ENCODE measurements at places on chromosomes 7 and 10.

DNA sequence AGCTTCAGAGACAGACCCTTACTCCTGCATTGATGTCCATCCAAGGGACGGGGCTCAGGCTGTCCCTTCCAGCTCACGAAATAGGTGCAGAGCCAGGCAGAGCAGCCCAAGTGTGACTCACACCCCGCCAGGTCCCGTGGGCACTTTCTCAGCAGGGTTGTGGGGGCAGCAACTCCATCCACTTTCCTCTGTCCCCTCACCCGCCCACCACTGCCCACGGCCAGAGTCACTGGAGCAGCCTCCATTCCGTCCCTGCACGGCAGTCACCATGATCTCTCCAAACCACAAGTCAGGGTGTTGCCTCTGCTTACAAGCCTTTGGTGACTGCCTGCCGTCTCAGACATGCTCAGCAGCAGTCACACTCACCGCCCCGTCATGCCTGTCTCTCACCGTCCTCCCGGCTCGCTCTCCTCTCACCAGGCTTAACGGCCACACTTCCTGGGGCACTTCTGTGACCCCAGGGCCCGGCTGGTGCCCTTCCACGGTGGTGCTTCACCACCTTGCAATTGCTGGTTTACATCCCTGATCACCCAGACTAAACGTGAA lies 39.3 kb downstream of the CALML3 start:
- peak; percentile 41 for DNase-seq

- no peak for DNase-seq
Observed at GRCh38 chr7:91634485-91635177, 245.9 kb downstream of the MTERF1 start.

DNA sequence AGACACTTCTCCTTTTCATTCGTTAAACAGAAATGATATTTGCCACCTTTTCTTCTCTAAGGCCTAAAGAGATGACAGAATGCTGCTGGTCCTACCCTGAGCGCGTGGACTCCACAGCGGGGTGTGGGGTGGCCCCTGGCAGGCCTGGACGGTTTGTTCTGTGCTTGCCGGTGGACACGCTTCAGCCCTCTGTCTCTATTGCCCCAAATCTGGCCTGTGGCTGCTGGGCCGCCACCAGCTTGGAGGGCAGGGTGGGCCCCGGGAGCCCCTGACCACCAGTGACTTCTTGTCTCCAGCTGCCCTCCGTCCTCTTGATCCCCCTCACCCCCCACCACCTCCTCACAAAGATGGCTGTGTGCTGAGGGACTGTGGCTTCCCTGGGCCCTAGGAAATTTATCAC lies 5.7 kb downstream of the CHST3 start:
- no peak for DNase-seq

- DNase-seq: no peak
Observed at GRCh38 chr7:84455788-84456187, 261.2 kb upstream of the SEMA3A start.

- DNase-seq: no peak
Observed at GRCh38 chr7:115721293-115722217, 309.0 kb downstream of the TFEC start.

- DNase-seq: no peak
Observed at GRCh38 chr7:79691074-79691473, 237.6 kb upstream of the MAGI2 start.

- DNase-seq: no peak
Observed at GRCh38 chr7:51349820-51350545, 33.4 kb upstream of the COBL start.

DNA sequence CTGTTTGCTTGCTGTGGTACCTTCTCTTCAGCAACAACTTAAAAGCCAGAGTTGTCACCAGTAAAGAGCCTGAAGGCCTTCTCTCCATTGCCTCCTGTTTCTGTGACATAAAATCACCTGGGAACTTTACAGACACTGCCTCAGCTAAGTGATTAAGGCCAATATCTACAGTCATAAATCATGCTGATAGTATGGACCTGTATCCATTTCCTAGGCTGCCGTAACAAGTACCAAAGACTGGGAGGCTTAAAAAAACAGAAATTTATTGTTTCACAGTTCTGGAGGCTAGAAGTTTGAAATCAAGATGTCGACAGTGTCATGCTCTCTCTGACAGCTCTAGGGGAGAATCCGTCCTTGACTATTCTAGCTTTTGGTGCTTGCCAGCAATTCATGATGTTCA lies 108.4 kb upstream of the UNC5B start:
- no peak for DNase-seq

DNA sequence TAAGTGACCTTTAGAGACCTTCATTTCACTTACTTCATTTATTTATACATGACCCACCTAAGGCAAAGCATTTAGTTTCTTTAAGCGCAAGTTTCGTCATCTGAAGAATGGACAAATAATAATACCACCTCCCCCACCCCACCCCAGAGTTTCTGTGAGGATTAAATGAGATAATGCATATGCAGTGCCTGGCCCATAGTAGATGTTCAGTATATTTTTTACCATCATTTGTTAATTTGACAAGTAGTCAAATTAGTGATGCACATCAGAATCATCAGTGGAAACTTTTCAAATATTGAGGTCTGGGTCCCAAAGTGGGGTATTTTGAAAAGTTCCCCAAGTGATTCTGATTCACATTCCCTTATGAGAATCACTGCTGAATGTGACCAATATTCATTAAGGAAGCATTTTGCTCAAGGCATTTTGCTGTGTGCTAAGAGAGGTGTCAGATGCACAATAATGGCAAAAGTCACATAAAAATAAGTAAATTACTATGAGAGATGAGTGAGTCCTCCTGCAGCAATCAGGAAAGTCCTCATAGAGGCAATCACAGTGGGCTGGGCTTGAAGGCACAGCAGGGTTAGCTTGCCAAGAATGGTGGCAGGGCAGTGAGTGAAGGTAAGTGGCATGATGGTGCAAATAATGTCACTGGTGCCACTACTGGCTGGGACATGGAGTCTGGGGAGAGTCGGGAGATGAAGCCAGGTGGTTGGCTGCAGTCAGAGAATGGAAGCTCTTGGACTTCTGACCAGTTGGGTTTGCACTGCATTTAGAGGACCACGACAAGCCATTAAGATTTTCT lies 244.1 kb downstream of the PTEN start:
- DNase-seq: no peak

- DNase-seq: no peak
Observed at GRCh38 chr7:82335927-82336326, 107.7 kb downstream of the CACNA2D1 start.

GRCh38 chr10:77037735-77038403 lies 599.7 kb downstream of the KCNMA1 start:
- peak; percentile 13 for DNase-seq

- no peak for DNase-seq
Observed at GRCh38 chr7:36439624-36440023, 50.0 kb downstream of the ANLN start.

GRCh38 chr7:122618585-122619189 lies 80.2 kb downstream of the RNF133 start:
- no peak for DNase-seq

GRCh38 chr7:88437132-88437531 lies 130.4 kb upstream of the STEAP4 start:
- no peak for DNase-seq

DNA sequence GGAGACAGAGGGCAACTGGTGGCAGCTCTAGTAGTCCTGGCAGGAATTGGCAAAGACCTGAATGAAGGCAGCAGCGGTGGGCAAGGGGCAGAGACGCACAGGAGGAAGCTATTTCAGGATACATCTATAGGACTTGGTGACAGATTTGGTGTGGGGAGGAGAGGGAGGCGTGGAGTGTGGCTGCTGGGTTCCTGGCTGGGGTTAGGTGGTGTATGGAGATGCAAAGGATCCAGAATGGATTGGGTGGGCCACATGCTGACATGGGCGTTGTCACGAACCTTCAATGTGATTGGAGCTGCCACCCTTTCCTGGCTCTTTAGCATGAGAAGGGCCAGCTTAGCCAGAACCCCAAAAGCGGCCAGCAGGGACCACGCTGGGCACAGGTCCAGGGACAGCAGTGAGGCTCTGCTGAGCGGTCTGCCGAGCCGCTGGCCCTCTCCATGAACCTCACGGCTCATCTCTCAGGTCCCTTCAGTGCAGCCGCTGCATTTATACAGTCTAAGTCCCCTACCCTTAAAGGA lies 10.2 kb upstream of the ADCY1 start:
- DNase-seq: peak; percentile 43

DNA sequence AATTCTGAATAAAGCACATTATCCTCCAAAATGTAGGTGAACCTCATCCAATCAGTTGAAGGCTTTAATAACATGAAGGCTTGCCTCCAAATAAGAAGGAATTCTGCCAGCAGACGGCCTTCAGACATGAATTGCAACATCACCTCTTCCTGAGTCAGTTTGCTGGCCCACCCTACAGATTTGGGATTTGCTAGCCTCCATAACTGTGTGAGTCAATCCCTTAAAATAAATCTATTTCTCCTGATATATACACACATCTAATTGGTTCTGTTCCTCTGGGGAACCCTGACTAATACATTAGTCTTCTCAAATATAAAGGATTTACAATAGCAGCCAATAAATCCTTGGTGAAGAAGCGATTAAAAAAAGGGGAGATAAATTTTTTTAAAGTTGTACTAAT lies 34.8 kb upstream of the OSBPL3 start:
- no peak for DNase-seq

GRCh38 chr7:20298486-20298901 lies 32.2 kb upstream of the ITGB8 start:
- no peak for DNase-seq

- DNase-seq: no peak
Observed at GRCh38 chr7:98054585-98054984, 52.1 kb upstream of the LMTK2 start.

DNA sequence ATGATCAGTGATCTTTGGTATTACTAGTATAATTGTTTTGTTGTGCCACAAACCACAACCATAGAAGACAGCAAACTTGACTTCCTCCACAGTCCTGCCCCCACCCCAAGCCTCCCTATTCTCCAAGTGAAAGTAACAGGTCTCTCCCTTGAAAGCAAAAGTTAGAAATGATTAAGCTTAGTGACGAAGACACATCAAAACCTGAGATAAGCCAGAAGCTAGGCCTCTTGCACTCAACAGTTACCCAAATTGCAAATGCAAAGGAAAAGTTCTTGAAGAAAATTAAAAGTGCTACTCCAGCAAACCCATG lies 7.5 kb downstream of the SAR1A start:
- no peak for DNase-seq

DNA sequence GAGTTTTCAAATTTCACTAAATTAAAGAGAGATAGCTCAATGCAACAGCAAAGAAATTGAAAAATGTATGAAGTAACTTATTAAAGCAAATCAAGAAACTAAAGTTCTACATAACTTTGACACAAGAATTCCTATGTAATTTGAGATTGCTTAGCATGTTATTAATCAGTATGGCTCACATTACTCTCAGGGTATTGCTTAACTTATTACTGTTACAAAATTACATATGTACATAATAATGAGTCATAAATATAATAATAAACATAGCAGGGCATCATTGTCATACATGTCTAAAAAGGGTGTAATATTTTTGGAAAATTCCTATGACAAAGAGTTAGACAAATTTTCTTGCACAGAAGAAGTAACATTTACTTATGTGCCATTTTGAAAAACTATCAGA lies 75.0 kb downstream of the ZWINT start:
- no peak for DNase-seq

- peak; percentile 51 for DNase-seq
Observed at GRCh38 chr10:34816501-34817002, 1.5 kb upstream of the PARD3 start.

DNA sequence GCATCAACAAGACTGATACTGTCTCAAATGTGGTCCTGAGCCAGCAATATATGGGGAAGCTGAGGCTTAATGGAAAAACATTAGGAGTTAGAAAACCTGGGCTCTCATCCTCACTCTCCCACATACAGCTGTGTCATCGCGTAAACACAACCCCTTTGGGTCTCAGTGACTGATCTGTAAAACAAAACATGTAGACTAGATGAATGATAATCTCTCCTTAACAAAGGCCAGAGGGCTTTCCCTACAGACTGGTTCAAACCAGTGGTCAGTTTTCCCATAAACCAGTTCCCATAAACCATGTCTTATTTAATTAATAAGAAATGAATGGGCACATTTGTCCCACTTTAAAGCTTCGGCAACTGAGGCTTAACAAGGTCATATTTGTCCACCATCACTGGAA lies 48.1 kb downstream of the OSBPL3 start:
- peak; percentile 25 for DNase-seq

GRCh38 chr10:57202356-57202755 lies 841.3 kb upstream of the ZWINT start:
- peak; percentile 4 for DNase-seq

DNA sequence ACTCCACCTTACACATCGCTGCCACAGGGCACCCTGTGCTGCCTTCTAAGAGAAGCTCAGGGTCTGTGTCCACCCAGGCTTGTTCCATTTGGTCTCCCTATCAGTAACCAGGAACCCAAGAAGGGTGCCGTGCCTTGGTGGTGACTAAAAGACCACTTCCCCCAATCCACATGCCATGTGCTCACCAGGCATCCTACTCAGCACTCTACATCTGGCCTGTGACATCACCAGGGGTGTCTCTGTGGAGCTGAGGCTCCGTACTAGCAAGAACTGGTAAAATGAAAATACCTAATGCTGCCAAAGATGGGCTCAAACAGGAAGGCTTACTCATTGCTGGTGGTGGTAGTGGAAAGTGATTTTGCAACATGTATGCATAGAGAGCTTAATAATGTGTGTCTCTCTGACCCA lies 19.0 kb upstream of the C10orf71 start:
- no peak for DNase-seq

DNA sequence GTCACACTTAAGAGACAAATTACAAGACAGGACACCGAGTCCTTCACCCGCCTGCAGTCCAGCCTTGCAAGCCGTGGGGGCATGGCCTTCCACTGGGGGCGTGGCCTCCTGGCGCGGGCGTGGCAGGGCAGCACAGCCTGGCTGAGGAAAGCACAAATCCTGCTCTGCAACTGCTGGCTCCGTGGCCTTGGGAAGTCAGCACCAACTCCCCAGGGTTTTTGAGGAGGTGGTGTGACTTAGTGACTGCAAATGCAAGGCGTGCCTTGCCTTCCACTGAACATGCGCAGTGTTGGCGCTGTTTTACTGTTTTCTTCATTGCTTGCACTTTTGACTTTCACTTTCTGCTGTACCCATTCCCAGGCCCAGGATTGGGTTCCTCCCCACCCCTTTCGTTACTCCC lies 12.9 kb upstream of the BMS1 start:
- DNase-seq: peak; percentile 50

DNA sequence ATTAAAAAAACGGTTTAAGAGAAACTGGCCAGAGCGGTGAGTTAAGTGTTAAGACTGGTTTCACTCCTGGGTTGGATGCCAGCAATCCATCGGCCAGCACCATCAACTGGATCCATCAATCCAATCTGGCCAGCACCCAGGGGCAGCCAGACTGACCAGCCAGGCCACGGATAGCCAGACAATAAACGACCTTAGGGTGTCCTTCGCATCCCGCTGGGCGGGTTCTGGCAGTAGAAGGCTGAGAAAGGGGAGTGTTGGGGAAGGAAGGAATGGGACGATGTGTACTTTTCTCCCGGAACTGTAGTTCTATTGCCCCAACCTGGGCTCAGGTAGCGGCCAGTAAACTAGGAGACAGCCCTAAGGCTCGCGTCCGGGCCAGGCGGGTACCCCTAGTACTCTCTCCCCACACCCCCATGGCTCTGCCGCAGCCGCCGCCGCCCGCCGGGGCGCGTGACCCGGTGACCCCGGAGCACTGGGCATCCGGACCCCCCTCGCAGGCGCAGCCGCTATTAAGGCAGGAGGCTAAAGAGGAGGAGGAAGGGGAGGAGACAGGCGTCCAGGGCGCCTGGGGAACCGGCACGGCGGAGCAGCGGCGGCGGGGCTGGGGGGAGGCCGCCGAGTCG lies at the start of gene CASD1:
CASD1 (plus strand) TSS at position 546 of the 623 bp plus-strand sequence. CDS start 276 bp downstream, outside the sequence.
- no peak for DNase-seq

- peak; percentile 95 for DNase-seq
Observed at GRCh38 chr7:129210256-129210988, 14.4 kb upstream of the AHCYL2 start.

- DNase-seq: no peak
Observed at GRCh38 chr10:14782691-14783363, 8.1 kb upstream of the FAM107B start.
